T-helper 17 cell (primary cell): ENCODE measurements at places on chromosomes 5 and 9.

GRCh38 chr5:133393776-133394476, 218.4 kb downstream of the FSTL4 start:
- DNase-seq, result no peak

- peak; percentile 18 for DNase-seq
These were observed 4.0 kb upstream of the PCDHGA1 start for GRCh38 chr5:141326088-141326854.

GRCh38 chr5:120394259-120394658, 69.8 kb upstream of the PRR16 start:
- no peak for DNase-seq

- DNase-seq, result no peak
These were observed 1176.4 kb upstream of the CDH18 start for GRCh38 chr5:21164425-21164824.

DNA sequence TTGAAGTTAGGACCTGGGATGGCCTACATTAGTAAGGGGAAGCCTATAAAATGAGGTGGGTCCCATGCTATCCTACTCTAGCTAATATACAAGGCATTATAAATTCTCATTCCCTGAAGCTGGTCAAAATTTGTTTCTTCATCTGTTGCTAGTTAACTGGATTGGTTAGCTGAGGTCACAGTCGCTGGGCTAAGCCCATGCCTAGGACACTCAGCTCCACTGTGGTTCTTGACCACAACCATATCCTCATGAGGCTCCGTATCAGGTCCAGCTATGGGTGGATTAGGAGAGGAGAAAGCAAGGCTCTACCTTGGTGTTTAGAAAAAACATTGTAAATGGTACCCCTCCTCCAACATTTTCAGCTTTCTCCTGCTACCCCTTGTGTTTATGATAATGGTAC, 52.8 kb upstream of the RAI14 start:
- DNase-seq, result no peak

DNA sequence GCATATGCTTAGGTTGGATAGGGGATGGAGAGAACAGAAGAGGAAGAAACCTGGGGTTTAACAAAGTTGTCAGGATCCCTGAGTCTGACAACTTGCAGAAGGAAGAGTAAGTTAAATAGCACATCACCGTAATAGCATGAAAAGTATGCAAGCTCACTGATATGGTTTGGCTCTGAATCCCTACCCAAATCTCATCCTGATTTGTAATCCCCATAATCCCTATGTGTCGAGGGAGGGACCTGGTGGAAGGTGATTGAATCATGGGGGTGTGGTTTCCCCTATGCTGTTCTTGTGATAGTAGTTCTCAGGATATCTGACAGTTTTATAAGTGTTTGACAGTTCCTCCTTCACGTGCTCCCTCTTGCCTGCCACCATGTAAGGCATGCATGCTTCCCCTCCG, 193.3 kb downstream of the PSAT1 start:
- no peak for DNase-seq

DNA sequence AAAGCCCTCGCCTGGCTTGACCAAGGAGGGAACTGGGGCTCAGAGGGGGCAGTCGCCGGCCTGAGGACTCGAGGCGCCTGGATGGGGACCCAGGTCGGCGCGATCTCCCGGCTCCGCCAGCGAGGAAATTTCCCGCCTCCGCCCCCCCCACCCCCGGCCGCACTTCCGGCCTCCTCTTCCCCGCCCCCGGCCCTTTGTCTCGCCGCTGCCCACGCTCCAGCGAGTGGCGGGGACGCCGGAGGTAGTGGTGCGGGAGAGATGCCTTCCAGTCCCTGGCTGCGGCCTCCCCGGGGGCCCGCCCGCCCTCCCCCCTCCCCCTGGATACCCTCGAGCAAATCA, 448 bp upstream of the GPRIN1 start:
- no peak for DNase-seq

- DNase-seq, result no peak
These were observed 17.9 kb upstream of the NDUFB6 start for GRCh38 chr9:32590898-32591297.
